ENCODE measurements at places on chromosomes 6 and 20.

DNA sequence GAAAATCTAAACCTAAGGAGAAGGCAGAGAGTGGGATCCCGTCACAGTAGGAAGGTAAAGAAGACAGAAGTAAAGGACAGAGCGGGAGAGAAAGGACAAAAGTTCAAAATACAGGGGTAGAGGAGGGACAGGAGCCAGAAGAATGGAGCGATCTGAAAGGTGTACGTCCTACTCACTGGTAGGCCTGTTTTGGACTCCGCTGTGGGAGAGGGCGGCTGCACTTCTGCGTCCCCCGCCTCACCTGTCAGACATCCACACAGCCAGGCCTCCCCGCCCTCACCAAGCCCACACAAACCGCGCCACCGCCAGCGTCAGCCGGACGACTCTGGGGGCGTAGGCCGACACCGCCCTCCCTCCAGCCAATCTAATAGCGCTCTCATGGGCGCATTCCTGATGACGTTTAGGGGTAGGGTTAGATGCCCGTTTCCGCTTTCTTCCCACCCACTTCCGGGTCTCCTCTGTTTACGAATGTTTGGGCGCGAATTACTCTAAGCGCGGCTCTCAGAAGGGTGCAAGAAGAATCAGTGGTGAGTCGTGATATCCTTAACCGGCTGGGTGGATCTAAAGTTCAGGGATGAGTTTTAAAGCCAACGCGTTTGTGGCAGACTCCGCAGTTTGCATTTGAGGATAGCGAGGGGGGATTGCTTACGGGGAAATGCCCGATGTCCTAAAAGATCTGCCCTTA is at the start of the genes CENPQ and MMUT:
CENPQ (plus strand) TSS at position 444 of the 685 bp plus-strand sequence. CDS start 6,807 bp downstream, outside the sequence.
MMUT (minus strand) TSS at position 327 of the 685 bp plus-strand sequence. CDS start 3,787 bp downstream, outside the sequence.
- peak; percentile 89 for DNase-seq

- no peak for DNase-seq
Observed at GRCh38 chr6:88870717-88871330, 92.6 kb downstream of the RNGTT start.

DNA sequence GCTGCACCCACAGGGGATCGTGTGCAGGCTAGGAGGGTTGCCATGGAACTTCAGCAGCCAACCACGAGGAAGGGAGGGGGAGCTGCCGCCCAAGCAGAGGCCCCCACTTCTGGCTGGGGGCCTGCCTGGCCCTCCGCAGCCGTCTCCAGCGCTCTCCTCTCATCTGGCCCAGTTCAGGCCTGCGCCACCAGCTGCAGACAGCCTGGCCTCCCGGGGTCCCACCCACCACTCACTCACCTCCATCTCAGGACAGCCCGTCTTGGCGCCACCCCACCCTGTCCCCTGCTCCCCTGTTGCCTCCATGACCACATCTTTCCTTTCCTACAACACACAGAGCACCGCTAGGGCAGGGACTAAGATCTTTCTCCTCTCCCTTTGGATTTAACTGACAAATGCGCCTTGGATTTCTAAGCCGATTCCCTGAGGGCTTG is 98.7 kb downstream of the ANKRD60 start:
- DNase-seq = no peak

DNA sequence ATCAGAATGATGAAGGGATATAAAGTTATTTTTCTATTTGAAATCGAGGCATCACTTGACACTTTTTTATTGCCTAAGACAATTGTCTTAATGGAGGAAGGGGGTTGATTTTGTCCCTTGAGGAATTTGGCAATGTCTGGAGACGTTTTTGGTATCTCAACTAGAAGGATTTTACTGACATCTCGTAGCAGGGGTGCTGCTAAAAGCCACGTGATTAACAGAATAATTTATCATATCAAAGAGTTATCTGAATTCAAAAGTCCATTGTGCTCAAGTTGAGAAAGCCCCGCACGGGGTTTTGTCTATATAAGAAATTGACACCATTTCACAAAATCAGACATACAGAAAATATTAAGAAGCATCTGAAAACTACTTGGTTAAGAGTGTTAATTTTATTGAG is 1.5 kb upstream of the TAAR6 start:
- no peak for DNase-seq

GRCh38 chr6:161607696-161608297 is 333.9 kb upstream of the AGPAT4 start:
- no peak for DNase-seq

- DNase-seq = no peak
Observed at GRCh38 chr6:12148841-12149240, 136.7 kb downstream of the HIVEP1 start.

DNA sequence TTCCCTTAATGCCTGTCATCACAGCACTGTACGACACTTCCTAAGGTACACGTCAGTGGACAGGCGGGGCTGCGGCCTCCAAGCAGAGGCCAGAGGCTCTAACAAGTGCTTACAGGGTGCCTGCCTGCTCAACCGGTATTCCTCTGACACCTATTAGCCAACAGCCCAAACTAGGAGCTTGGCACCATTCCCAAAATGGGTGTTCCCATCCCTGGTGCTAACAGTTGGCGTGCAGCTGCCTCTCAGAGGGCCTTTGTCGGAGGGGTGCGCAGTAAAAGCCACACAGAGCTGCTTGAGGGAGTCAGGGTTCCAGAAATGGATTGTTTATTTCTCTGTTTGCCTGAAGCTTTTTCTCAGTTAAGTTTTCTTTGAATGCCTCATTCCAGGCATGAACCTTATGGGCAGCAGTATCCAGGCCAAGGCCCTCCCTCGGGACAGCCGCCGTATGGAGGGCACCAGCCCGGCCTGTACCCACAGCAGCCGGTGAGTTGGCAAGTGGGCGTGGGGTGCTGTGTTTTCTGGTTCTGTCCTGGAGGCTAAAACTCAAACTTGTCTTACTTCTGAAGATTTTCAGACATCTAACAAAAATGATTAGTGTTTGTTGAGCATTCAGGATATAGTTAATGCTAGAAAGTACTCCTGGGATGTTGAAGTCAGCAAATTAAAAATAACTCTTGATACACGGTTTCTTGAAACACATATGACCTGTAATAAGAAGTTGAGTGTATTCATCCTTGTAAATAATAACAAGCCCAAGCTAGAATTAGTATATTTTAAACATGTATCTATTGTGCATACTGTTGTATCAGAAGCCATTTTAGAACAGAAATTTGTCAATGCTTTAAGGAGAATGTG is 124.7 kb downstream of the TMEM242 start:
- DNase-seq = no peak
